ENCODE measurements at places on chromosomes 2 and 18.

GRCh38 chr2:11056614-11057013 is 98.7 kb upstream of the SLC66A3 start:
- DNase-seq = no peak

DNA sequence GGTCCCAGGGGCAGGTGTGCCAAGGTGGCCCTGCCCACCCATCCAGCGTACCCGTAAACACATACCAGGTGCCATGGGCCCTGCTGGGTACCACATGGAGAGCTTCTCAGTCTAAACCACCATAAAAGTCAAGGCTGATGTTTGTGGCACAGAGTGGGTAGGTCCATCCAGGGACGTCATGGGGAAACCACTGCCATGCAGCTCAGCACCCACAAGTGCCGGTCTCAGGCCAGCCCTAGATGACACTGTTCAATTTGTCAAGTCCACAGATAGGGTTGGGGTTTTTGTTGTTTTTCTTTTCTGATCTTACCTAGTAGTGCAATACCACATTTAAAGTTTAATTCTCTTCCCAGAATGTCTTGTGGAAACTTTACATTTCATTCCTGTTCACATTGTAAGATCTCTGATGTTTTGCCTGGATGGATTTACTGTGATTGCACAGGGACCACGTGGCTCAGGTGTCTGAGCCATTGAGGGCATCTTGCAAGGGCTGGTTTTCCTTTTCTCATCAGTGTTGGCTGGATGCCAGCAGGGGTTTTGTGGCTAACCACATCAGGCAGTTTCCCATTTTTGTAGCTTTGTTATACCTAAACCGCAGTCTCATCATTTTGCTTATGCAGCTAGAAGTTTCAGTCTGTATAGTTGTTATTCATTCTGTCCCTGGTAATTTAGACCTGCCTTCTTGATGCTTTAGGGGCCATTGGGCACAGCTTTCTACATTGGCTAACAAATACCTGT is 64.7 kb downstream of the STK25 start:
- peak; percentile 89 for DNase-seq

DNA sequence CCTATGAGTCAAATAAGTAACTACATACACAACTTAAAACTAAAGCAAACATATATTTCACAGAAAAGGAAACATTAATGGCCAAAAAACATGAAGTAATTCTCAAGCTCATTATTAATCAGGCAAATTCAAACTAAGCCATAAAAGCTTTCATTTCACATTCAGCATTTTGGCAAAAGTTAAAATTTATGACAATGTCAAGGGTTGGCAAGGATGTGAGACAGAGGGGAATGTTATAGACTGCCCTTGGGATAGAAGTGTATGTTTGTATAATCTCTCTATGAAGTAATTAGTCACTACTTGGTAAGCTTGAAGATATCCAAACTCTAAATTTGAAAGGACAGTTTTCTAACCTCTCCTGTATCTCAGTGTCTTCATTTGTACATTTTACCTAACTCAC is 539.4 kb downstream of the RIT2 start:
- no peak for DNase-seq

DNA sequence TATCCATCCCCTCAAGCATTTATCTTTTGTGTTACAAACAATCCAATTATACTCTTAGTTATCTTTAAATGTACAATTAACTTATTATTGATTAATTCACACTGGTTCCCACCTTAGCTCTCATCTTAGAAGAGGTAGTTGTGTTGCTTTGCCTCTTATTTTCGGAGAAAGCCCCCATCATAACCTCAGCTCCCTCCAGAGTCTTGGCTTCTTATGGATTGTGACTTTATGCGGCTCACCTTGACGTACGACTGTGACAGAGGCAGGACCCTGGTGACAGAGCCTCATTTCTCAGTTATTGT is 132.9 kb downstream of the SPTBN1 start:
- no peak for DNase-seq

DNA sequence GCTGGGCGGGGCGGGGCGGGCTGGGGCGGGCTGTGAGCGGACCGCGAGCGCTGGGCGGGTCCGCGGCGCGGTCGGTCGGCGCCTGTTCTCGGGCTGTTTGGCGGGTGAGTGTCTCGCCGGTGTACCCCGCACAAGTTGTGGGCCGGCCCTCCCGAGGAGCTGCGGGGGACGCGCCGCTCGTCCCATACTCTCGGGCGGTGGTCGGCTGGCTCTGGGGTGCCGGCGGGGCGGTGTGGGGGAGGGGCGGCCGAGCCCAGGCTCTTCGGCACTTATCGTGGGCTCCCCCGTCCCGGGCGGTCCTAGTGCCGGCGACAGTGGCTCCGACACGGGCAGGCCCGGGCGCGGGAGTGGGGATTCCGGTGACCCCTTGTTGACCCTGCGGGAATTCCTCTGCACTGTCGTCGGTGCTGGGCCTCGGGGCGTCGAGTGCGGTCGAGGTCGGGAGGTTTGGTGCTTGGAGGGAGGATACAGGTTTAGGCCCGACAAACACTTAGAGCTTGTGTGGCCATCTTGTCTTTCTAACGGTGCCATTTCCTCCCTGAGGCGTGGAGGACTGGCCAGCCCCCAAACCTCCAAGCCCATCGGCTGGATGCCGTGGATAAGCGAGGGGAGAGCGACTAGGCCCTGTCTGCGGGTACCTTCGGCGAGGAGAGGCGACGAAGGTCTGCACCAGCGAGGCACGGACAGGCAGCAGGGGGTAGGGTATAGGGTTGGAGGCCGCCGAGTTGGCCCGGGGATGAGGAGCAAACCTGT is at the start of gene SEPTIN2:
Gene SEPTIN2, plus strand, starts transcription at position 47 of the 753 bp plus-strand sequence. CDS start 8,308 bp downstream, outside the sequence.
- peak; percentile 77 for DNase-seq

DNA sequence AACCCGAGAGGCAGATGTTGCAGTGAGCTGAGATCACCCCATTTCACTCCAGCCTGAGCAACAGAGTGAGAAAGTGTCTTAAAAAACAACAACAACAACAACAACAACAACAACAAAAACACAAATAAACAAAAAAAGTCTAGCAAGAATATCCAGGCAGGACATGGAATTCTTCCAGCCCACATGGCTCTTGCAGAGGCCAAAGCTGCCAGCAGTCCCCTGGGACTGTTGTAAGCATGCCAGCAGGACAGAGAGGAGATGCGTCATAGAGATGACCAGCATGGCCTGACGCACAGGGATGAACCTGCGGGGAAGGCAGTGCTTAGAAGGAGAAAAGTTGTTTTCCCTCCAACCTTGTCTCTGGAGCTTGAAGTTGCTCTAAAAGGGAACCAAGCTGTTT is 182.3 kb upstream of the PGAP1 start:
- DNase-seq = no peak

GRCh38 chr2:173087214-173087581 is 11.6 kb downstream of the MAP3K20 start:
- no peak for DNase-seq

- DNase-seq = no peak
These were observed at the start of gene POU3F3 for GRCh38 chr2:104853534-104854497. POU3F3 (plus strand) TSS chr2:104854115; CDS start chr2:104855511, 1,396 bp downstream.

GRCh38 chr2:88170472-88170892 is 336 bp downstream of the THNSL2 start:
- no peak for DNase-seq

DNA sequence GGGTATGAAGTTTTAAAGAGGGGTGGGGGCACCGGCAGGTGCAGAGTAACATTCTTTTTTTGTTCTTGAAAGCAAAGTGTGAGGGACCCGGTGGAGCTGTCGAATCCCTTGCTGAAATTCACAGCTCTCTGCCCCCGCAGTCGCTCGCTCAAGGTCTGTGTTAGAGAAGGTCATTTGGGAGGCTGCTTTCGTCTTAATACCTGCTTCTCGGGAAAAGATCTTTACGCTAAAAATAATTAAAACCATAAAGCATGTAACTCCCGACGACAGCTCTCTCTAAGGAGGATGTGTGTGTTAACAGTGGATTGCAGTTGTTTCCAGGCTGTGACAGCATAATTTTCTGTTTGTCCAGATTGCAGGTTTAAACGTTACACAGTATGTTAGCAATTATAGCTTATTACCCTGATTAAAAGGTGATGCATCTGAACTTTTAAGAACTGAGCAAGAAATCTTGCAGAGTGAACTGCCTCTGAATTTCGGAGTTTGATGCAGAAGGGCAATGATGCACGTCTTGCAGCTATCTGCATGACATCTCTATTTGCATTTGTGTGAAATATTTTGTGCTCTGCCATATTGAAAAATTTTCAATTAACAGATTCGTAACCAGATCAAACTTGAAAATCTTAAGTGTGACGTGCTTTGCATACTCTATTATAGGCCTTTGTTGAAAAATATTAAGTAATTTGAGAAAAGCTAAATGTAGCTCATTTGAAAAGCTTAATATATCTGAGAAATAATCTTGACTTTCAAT is 954 bp downstream of the RAPGEF4 start:
- no peak for DNase-seq

DNA sequence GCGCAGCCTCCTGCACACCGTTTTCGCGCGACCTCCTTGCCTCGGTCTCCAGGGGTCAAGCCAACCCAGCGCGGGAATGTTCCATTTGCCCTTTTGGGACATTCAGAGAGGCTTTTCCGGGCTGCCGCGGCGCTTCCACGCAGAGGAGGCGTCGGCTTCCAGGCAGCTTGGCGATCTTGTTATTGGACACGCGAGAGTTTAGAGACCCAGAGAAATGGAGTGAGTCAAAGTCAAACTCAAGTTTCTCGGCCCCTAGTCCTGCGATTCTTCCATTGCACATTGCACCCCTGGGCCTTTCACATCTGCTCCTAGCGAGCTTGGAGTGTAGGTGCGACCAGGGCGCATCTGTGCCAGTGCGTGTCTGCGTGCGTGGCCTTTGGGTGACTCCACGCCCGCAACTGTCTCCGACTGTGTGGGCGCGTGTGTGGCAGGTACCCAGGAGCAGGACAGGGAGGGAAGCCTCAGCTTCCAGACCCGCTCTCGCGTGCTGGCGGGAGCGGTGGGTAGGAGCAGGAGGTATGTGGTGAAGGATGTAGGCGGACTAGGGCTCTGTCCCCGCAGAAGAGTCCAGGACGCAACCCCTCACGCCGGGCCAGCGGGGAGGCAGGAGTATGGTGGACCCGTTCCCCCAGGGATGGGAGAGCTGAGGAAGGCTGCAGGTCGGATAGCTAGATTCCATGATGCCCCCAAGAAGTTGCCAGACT is 13.5 kb downstream of the SIX3 start:
- DNase-seq = no peak

DNA sequence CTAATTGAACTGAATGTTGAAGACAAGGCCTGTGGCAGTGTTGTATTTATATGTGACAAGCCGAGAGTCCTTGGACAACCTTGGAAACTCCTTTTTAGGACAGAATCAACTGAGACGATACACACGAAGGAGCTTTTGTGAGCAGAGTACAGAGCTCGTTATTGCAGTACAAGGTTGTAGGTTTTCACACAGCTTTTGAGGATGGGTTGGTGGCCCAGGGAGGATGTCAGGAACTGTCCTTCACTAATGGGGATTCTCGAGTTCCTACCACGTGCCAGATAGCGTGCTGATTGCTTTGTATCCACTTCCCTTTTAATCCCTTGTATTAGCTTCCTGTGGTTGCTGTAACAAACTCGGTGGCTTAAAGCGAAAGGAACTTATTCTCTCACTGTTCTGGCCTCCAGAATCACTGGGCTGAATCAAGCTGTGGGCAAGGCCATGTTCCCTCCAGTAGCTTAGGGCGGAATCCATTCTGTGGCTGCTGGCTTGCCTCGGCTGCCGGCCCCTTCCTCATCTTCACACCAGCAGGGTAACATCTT is 20.2 kb downstream of the INPP4A start:
- DNase-seq = peak; percentile 59

- no peak for DNase-seq
These were observed 11.6 kb downstream of the CASP8 start for GRCh38 chr2:201271917-201272316.

- DNase-seq = no peak
These were observed 120.3 kb downstream of the TGFA start for GRCh38 chr2:70433315-70433714.

DNA sequence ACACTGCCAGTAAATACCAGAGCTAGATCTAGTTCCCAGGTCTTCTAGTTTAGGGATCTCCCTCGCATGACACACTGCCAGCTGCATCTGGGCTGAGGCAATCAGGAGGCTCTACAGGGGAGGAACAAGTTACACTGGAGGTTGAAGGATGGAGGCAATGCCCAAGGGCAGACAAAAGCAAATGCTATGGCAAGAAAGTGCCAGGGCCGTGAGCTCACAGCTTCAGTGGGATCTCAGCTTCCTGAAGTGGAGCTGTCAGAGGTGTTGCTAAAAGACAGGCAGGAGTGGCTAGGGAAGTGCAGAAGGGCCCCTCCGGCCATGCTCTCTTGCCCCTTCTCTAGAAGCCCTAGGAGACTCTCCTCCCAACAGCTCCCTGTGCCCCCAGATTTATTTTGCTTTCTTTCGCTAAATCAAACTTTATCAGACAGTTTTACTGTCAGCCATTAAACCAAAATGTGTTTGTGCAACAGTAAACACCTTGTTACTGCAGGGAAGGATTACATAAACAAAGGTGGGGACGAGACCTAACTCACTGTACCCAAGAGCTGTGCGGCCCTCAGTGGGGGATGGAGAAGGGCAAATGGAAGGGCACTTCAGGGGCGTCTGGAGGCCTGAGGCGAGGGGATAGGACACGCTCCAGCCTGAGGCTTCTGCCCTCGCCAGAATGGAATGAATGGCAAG is 39.4 kb upstream of the PKDCC start:
- no peak for DNase-seq

GRCh38 chr2:127675331-127676261 is at the start of gene LIMS2:
LIMS2 (minus strand) TSS chr2:127675530; CDS start chr2:127675024, 506 bp downstream.
- no peak for DNase-seq

DNA sequence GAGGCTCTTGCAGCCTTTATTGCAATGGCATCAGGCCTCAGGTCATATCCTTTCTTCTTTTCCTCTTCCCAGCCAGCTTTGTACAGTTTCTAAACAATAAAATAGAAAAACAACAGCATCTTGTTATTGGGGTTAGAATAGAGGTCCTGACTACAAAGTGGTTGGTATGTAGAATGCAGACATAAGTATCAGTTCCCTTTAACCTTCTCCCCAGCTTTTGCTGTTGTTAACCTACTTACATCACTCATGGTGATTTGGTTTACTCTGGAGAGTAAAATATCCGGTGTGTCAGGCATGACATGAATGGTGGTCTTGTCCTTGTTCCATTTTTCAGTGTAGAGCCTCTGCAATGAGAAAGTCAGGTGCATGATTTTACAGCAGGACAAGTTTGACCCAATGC is 69.8 kb downstream of the NEB start:
- no peak for DNase-seq

DNA sequence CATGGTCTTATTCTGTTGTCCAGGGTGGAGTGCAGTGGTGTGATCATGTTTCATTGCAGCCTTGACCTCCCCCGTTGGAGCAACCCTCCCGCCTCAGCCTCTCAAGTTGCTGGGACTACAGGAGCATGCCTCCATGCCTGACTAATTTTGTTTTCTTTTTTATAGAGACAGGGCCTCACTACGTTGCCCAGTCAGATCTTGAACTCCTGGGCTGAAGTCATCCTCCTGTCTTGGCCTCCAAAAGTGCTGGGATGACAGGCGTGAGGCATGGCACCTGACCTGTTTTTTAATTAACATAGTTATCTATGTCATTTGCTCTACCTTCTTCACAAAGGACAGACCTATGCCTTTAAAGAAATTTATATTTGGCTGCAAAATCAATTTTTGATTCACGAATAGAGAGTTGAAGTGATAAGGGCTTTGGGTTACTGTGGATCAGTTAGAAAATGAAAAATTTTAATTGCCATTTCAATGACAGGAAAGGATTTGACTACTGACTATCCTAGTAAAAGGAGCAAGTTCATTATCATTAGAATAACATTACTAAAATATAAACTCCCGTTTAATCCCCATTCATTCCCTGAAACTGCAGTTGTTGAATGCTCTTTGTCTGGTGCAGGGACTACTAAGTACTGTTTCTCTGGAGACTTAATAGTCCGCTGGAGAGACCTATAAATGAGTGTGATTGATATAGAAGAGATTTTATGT is 3.7 kb downstream of the RNF138 start:
- no peak for DNase-seq

Data from activated T-helper 2 cell treated with anti-CD3 and anti-CD28 coated beads, Interferon-gamma antibody, Interleukin-2, Interleukin-4, amounts not matched to agents 10 μg/mL and 5 μg/mL and 100 μg/mL, durations not matched to agents 14 hours and 24 hours and 36 hours (primary cell).